H9 (cell line): ENCODE measurements at places on chromosomes 12 and 14. TPM values are rescaled to one million over a fixed set of nuclear protein-coding genes. Genes with fewer than 3 reads are reported as not detected.

- peak; percentile 43 for DNase-seq
Observed at GRCh38 chr12:51890511-51891171, 2.7 kb downstream of the ANKRD33 start.

DNA sequence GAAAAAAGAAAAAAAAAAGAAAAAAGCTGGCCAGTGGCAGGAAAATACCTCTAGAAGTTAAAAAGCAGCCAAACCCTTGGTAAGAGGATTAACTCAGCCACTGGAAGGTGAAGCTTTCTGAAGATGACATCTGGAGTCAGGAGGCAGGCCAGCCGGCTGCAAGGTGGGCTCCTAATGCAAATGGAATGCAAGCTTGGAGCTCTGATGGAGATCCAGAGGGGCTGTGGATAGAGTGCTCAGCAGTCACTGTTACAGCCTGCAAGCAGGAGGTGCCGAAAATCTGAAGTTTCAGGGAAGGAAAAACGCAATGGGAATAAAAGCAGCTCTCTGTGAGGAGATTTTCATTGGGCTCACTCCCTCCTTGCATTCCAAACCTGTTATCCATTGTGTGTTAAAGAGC, 41.0 kb downstream of the GSC start:
- DNase-seq = no peak

- DNase-seq = no peak
Observed at GRCh38 chr12:52354200-52354599, 13.1 kb downstream of the KRT85 start.

DNA sequence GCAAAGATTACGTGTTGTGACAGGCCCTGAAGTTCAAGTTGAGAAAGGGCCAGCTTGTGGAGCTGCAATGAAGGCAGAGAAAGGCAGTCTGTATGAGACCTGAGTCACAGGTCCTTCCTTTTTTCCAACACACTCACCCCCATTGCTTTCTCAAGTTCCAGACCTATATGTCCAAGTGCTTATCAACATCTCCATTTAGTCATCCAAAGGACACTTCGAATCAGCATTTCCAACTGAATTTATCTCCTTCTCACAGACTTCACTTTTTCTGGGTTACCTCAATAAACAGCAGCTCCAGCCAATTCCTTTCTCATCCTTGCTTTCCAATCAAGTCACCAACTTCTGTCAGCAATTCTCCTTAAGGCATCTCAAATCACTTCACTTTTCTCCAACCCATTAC, 56.4 kb upstream of the KIF21A start:
- DNase-seq = no peak

KRT1 gene
- not detected in 2 replicates for total RNA-seq
